Pancreas (tissue), 10 donors: ENCODE measurements at places on chromosomes 7 and 10. TPM values are rescaled to one million over a fixed set of nuclear protein-coding genes. Genes with fewer than 3 reads are reported as not detected.

The EGR2 gene
- polyA plus RNA-seq, result 0.68 TPM

The ZNF277 gene
- polyA plus RNA-seq, result 13.6 TPM

DNA sequence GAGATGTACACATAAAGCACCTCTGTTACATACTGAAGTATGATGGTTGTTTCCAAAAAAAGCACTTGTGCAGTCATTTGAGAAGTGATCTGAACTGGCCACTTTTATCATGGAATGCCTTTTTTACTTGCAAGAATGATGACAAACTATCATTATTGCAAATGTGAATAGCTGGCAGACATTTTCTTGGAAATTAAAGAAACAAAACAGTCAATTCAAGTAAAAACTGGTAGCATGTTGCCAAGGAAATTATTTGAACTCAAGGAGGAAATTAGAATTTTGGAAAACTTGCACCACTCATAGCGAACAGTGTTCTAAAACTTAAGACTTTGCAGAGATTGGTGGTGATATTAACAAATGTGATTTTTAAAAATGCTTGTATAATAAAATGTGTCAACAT, 6.6 kb downstream of the RHEB start:
- no peak for DNase-seq
- H3K4me3 ChIP-seq, result no peak overlapping the region
- H3K27ac ChIP-seq, result no peak overlapping the region
- no peaks in the 10 kb centered on the region for H3K36me3 ChIP-seq
- H3K4me1 ChIP-seq, result peaks cover 10% of the 10 kb centered on the region

DNA sequence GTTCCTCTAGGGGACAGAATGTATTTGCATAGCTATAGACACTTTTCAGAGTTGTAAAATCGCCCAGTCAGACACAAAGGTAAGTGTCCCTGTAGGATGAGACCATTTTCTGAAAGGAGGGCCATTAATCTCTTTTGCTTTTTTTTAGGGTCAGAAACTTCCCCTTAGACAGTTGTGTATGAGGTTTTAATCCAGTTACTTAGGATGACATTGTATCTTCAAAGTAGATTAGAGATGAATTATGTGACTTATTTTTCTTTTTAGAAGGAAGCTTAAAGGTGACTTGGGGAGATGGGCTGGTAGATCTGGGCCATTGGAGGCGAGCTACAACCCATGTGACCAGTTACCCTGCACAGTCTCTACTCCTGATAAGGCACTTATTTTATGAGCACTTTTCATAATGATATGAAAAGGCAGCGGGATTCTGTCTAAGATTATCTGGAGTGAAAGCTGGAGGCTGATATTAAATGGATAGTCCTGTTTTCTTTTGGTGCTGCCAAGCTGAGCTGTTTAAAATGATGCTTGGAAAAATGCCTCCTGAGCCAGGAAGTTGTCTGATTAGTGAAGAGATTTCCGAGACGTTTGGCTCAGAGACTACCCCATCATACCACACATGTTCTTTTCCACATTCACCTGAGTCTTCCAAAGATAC, 264.3 kb downstream of the AUTS2 start:
- no peak overlapping the region for H3K4me3 ChIP-seq
- DNase-seq, result no peak
- H3K27me3 ChIP-seq, result no peaks in the 10 kb centered on the region
- no peaks in the 10 kb centered on the region for H3K4me1 ChIP-seq
- H3K36me3 ChIP-seq, result no peaks in the 10 kb centered on the region

- no peak overlapping the region for H3K4me3 ChIP-seq
- DNase-seq, result no peak
- H3K27me3 ChIP-seq, result no peaks in the 10 kb centered on the region
- H3K36me3 ChIP-seq, result no peaks in the 10 kb centered on the region
Observed at GRCh38 chr7:68873616-68874015, 724.7 kb upstream of the AUTS2 start.

- no peaks in the 10 kb centered on the region for H3K27me3 ChIP-seq
- DNase-seq, result no peak
- no peak overlapping the region for H3K4me3 ChIP-seq
- peaks cover 9% of the 10 kb centered on the region for H3K4me1 ChIP-seq
- no peaks in the 10 kb centered on the region for H3K36me3 ChIP-seq
Observed at GRCh38 chr10:60446851-60447250, 57.2 kb upstream of the ANK3 start.

The CALML3 gene
- 0.05 TPM for polyA plus RNA-seq

GRCh38 chr7:42946627-42946950, 14.4 kb downstream of the MRPL32 start:
- H3K4me3 ChIP-seq, result no peak overlapping the region
- no peak overlapping the region for H3K27ac ChIP-seq
- no peaks in the 10 kb centered on the region for H3K27me3 ChIP-seq
- no peaks in the 10 kb centered on the region for H3K4me1 ChIP-seq
- no peak for DNase-seq

DNA sequence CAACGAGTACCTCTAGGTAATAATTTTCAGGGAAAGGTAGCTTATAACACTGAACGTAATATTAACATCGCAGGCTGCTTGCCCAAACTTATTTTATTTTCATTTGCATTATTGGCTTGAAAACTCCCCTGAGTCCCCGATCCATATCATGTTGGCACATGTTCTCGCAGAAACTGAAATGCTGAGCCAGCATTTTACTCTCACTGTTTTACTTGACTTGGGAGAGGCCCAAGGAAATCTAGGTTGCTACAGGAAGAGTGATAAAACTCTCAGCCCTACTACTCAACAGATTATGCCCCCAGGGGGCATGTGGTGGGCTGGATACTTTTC, 183.5 kb upstream of the HABP2 start:
- DNase-seq, result no peak
- H3K27me3 ChIP-seq, result no peaks in the 10 kb centered on the region
- H3K4me1 ChIP-seq, result no peaks in the 10 kb centered on the region
- H3K4me3 ChIP-seq, result no peak overlapping the region
- H3K27ac ChIP-seq, result no peak overlapping the region
- no peaks in the 10 kb centered on the region for H3K36me3 ChIP-seq

- no peaks in the 10 kb centered on the region for H3K4me1 ChIP-seq
- H3K27me3 ChIP-seq, result no peaks in the 10 kb centered on the region
- DNase-seq, result no peak
- no peaks in the 10 kb centered on the region for H3K36me3 ChIP-seq
Observed at GRCh38 chr10:78523453-78523852, 489.8 kb downstream of the RPS24 start.

DNA sequence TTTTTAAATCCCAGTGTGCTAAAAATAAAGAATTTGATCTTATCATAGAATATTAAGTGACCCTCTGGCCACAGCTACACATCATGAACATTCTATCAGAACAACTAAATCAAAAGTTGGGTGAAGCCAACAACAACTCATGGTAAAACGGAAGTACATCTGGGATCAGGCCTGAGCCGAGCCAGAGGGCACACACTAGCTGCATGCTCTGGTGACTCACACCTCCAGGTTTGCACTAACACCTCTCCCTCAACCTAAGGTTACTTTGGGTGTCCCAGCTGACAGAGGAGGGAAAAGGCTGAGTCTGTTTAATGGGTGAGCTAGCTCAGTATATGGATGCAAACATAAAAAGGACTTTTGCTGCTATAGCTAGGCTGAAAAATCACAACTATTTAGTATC, 281.6 kb downstream of the HGF start:
- no peak for DNase-seq
- H3K27me3 ChIP-seq, result no peaks in the 10 kb centered on the region
- no peaks in the 10 kb centered on the region for H3K4me1 ChIP-seq
- H3K4me3 ChIP-seq, result no peak overlapping the region
- no peak overlapping the region for H3K27ac ChIP-seq

DNA sequence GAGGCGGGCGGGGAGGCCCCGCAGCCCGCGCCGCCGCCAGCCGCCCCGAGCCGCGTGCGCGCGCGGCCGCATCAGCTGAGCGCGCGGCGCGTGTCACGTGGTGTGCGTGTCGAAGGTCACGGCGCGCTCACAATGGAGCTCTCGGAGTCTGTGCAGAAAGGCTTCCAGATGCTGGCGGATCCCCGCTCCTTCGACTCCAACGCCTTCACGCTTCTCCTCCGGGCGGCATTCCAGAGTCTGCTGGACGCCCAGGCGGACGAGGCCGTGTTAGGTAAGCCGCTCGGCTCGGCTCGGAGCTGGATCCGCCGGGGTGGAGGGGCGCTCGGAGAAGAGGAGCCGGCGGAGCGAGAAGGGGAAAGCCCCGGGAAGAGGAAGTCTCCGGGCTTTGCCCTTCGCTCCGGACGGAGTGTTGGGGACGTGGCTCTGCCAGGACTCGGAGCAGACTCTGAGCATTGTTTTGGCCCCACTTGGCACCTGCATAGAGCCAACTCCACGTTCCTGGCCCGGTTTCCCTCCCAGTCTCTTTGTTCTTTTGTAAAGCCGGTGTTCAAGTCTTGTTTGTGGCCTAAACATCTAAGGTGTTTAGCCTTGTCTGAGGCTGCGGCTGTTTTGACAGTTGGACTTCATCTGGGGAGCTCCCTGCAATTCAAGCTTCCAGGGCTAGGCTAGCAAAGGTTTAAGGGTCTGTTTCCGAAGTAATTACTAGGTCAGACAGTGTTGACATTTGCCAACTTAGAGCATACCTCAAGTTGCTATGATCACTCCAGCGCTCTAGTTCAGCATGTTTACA, at the start of gene COMMD3:
COMMD3 (plus strand) TSS at position 103 of the 790 bp plus-strand sequence; CDS start at position 133, 30 bp downstream.
- DNase-seq, result peak; percentile 85
- peak within 1 kb of the TSS; percentile 90 for H3K27ac ChIP-seq
- H3K4me1 ChIP-seq, result peaks cover 14% of the 10 kb centered on the region
- peaks cover 5% of the 10 kb centered on the region for H3K27me3 ChIP-seq
- H3K36me3 ChIP-seq, result no peaks in the 10 kb centered on the region

GRCh38 chr10:12349629-12350166, 351 bp downstream of the CAMK1D start:
- no peak for DNase-seq
- H3K4me3 ChIP-seq, result peak overlapping the region; percentile 95
- H3K27me3 ChIP-seq, result no peaks in the 10 kb centered on the region

- no peak overlapping the region for H3K27ac ChIP-seq
- H3K27me3 ChIP-seq, result no peaks in the 10 kb centered on the region
- H3K4me3 ChIP-seq, result no peak overlapping the region
- H3K36me3 ChIP-seq, result no peaks in the 10 kb centered on the region
- DNase-seq, result no peak
- H3K4me1 ChIP-seq, result no peaks in the 10 kb centered on the region
Observed at GRCh38 chr10:130875897-130876472, 435.5 kb downstream of the TCERG1L start.

DNA sequence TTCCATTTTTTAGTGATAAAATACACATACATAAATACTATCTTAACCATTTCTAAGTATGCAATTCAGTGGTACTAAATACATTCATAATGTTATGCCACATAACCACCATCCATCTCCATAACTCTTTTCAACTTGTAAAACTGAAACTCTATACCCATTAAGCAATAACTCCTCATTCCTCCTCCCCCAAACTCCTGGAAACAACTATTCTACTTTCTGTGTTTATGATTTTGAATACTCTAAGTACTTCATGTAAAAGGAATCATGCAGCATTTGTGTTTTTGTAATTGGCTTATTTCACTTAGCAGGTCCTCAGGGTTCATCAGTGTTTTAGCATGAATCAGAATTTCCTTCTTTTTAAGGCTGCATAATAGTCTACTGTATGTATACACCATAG, 131.8 kb downstream of the TES start:
- no peak for DNase-seq
- H3K4me1 ChIP-seq, result peaks cover 20% of the 10 kb centered on the region
- H3K4me3 ChIP-seq, result no peak overlapping the region
- H3K27me3 ChIP-seq, result no peaks in the 10 kb centered on the region
- no peaks in the 10 kb centered on the region for H3K36me3 ChIP-seq

The ABCC2 gene
- polyA plus RNA-seq, result 1.4 TPM

The SPDYE1 gene
- not detected for polyA plus RNA-seq

- no peaks in the 10 kb centered on the region for H3K36me3 ChIP-seq
- H3K4me1 ChIP-seq, result no peaks in the 10 kb centered on the region
- DNase-seq, result no peak
- H3K4me3 ChIP-seq, result no peak overlapping the region
Observed at GRCh38 chr7:107495516-107495915, 25.7 kb downstream of the GPR22 start.

DNA sequence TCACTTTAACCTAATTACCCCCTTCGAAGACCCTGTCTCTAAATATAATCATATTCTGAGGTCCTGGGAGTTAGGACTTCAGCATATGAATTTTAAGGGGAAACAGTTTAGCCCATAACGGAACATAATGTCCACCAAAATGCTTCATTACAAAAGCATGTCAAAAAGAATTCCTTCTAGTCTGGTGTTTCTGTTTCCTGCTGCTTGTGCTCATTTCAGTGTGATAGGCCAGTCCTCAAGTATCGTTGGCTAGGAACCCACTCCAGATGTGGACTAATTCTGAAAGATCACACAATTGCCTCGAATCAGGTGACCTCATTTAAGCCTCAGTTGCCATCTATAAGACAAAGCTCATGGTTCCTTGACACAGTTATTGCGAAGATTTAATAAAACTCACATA, 29.6 kb downstream of the INPP5F start:
- no peak overlapping the region for H3K27ac ChIP-seq
- no peaks in the 10 kb centered on the region for H3K36me3 ChIP-seq
- DNase-seq, result no peak

GRCh38 chr7:43700059-43700501, 29.2 kb downstream of the COA1 start:
- no peak overlapping the region for H3K27ac ChIP-seq
- DNase-seq, result no peak
- no peak overlapping the region for H3K4me3 ChIP-seq
- H3K4me1 ChIP-seq, result peaks cover 7% of the 10 kb centered on the region
- H3K27me3 ChIP-seq, result no peaks in the 10 kb centered on the region

The CADPS2 gene
- polyA plus RNA-seq, result 7.7 TPM

GRCh38 chr7:139753693-139754111, 24.1 kb downstream of the HIPK2 start:
- no peaks in the 10 kb centered on the region for H3K27me3 ChIP-seq
- H3K36me3 ChIP-seq, result no peaks in the 10 kb centered on the region
- H3K27ac ChIP-seq, result no peak overlapping the region
- peaks cover 10% of the 10 kb centered on the region for H3K4me1 ChIP-seq
- H3K4me3 ChIP-seq, result no peak overlapping the region
- DNase-seq, result no peak

DNA sequence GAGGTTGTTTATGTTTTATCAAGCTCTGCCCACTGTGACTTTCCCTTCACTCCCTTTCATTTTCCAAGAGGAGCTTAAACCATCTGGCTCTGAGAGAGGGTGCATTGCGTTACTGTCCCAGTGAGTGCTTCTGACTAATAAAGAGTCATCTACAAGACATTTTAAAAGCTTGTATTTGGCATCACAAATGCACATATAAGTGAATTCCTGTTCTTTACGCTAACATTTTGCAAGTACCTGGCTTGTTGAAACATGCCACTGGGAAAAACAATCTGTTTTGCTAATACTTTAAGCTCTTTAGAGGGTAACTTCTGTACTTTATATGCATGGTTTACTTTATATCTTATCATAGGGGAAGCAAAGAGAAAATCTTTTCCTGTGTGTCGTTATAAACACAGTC, 534.6 kb upstream of the POM121L12 start:
- H3K4me3 ChIP-seq, result no peak overlapping the region
- H3K4me1 ChIP-seq, result no peaks in the 10 kb centered on the region
- H3K36me3 ChIP-seq, result no peaks in the 10 kb centered on the region
- peaks cover 3% of the 10 kb centered on the region for H3K27me3 ChIP-seq
- H3K27ac ChIP-seq, result no peak overlapping the region
- DNase-seq, result no peak
